ENCODE measurements at places on chromosomes 7 and 10.

DNA sequence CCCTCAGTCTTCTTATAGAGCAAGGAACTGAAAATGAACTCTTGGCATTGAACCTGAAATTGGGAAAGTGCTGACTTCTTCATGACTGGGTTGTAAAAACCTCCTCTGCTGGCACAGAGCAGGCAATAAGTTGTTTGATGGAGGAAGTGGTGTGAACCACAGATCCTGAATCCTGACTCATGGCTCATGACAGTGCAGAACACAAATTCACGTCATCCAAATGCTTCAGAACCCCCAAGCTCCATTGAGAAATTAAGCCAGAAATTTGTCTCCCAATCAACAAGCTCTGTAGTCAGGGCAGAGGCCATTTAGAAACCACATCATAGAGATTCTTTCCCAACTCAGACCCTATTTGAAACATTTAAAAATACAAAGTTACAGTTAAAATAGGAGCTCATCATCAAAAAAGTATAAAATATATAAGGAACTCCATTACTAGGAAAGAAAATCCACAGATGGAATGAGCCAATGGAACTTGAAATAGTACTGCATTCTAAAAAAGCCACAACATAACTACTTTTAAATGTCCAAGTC is 10.3 kb upstream of the STK17A start:
- DNase-seq: no peak

DNA sequence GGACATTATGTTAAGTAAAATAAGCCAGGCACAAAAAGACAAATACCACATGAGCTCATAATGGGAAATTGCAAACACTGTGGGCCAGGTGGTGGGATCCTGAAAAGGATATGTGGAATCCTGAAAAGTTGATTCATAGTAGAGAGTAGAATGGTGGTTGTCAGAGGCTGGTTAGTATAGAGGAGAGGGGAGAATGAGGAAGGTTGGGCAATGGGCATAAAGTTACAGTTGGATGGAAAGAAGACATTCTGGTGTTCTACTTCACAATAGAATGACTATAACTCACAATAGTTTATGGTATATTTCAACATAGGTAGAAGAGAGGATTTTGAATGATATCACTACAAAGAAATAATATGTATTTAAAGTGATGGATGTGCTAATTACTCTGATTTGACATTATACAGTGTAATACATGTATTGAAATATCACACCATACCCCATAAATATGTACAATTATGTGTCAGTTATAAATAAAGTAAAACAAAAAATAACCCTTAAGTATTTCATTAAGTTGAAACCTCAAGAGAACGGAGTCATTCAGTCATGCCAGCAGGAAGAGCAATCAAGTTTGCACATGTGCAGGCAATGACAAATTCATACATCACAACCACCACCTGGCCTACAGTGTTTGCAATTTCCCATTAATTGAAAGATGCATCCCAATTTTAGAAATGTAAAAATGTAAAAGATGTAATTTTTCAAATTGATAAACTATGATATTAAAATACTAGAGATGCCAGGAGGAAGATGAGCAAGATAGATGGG is 156.7 kb downstream of the MAGI2 start:
- no peak for DNase-seq

- no peak for DNase-seq
Measured at GRCh38 chr10:2335626-2336025, 598.3 kb upstream of the ADARB2 start.

DNA sequence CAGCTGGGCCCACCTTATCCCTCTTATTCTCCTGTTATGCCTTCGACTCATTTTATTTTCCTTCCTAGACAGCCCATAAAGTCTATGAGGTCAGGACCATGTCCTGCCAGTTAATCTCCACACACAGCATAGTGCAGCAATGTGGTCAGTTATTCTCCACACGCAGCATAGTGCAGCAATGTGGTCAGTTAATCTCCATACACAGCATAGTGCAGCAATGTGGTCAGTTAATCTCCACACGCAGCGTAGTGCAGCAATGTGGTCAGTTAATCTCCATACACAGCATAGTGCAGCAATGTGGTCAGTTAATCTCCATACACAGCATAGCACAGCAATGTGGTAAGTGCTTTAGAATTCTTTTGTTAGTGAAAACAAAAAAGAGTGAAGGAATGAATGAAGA is 77.8 kb downstream of the TEX36 start:
- DNase-seq: no peak

GRCh38 chr7:66418537-66418936 is 210.1 kb upstream of the KCTD7 start:
- no peak for DNase-seq

DNA sequence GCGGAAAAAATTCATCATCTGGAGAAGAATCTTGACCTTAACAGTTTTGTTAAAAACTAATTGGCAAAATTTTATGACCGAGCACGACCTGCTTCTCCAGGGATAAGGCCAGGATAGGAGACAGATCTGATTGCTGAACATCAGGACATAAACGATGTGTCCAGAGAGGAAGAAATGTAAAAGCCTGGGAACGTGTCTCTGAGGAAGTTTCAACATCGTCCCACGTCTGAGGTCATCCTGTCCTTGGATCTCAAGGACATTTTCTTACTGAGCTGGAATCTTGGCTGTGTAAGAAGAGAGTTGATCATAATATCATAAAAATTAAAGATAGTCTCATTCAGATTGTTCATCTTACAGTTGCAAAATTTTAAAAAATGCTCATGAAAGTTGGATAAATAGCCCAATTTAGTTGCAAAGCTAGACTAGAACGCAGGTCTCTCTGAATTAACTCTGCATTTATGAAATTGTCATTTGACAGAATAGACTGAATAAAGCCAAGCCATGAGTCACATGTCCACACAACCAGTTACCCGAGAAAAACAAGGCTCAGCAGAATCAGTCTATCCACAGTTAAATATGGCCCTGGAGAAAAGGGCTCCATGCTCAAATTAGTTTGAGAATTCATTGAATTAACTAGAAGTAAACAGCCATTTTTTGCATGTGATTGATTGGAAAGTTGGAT is 120.0 kb upstream of the EGFR start:
- no peak for DNase-seq

- no peak for DNase-seq
Measured at GRCh38 chr7:143373255-143373794, 7.8 kb upstream of the ZYX start.

- no peak for DNase-seq
Measured at GRCh38 chr7:55770778-55771177, 91.8 kb downstream of the SEPTIN14 start.

DNA sequence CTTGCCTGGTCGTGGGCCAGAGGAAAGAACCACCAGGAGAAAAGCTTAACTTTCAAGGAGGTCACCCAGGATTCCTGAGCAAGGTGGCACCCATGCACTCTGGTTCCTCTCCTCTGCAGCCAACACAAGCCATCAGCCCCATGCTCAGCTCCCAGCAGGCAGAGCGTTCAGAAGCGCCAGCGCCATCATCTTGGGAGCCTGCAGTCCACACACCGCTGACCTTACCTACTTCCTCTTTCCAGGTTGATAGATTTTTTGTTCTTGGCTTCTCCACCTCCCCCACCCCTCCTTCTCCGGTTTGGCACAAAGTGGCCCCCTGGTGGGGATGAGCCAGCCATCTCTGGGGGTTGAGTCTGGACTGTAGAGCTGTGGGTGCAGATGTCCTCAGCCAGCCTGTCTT is 1.7 kb upstream of the WDR86 start:
- no peak for DNase-seq

DNA sequence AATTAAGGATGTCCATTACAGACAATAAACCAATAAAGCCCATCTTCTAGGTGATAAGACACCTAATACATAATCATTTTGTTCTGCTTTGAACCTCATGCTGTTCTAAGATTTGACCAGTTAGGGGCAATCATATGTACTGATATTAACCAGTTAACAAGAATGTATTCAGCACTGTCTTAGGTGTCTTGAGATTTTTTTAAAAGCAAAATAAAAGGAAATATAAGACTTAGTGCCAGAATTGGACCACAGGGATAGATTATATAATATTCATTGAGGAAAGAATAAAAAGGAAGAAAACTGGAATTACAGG is 32.0 kb downstream of the IMMP2L start:
- DNase-seq: no peak

DNA sequence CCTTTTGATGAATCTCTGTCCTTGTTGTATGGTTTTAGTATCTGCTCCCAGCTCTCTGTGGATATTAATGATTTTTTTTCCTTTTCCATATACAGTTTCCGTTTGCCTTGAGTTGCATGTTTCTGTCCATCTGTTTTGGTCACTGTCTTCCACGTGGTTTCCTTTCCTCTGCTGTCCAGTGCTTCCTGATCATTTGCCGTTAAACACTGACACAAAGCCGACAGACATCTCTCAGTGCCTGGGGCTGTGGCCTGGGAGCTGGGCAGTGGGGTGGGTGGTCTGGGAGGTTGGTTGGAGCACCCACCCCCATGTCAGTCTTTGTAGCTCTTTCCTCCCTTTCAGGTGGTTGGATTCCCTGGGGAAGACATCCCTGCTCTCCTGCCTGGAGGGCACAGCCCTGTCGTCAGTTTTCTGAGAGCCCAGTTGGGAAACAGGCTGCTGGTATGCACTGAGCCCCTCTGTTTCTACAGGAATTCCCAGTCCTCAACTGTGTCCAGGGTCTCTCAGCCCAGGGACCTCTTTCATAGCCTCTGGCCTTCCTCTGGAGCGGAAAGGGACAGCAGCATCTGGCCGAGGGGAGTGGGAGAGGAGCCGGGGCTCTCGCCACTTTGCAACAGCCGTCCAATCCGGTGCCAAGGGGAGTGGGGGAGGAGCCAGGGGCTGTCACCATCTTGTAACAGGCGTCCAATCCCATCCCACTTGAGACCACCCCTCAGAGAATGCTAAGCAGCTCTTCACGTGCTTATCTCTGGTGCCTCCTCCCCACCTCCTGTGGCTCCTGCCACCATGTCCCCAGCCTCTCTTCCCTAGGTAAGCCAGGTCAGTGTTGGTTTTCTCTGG is 26.7 kb upstream of the MKI67 start:
- DNase-seq: no peak

- no peak for DNase-seq
Measured at GRCh38 chr7:128104108-128104742, 73.0 kb upstream of the LRRC4 start.

GRCh38 chr7:29147821-29148220 is 1.5 kb upstream of the CPVL start:
- DNase-seq: no peak

- no peak for DNase-seq
Measured at GRCh38 chr10:24463611-24464426, 254.9 kb downstream of the KIAA1217 start.

- DNase-seq: no peak
Measured at GRCh38 chr7:157676456-157677255, 339.9 kb downstream of the DNAJB6 start.

DNA sequence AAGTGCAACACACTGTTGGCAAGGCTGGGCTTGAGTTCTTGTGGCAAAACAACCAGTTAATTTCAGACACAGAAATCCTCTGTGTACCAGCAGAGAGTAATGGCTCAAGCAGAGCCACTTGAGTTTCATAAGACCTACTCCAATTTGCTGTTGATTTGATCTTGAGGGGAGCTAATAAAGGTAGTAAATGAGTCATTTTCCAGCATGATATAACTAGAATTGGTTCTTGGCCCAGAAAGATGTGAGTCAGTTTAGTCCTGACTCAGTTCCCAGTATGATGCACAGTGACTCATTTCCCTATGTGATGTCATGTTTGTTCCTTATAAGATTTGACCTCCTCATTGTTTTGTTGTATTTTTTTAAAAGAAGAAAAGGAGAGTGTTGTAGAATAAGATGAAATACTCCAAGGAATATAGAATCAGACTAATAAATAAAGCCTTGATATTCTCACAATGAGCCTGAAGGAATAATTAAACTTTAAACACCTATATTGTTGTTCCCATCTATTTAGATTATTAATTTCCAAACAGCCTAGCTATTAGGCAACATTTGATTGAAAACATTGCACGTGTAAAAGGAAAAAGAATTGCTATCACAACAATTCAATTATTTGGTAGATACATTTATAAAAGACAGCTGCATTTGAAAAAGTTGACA is 186.2 kb downstream of the REEP3 start:
- no peak for DNase-seq

DNA sequence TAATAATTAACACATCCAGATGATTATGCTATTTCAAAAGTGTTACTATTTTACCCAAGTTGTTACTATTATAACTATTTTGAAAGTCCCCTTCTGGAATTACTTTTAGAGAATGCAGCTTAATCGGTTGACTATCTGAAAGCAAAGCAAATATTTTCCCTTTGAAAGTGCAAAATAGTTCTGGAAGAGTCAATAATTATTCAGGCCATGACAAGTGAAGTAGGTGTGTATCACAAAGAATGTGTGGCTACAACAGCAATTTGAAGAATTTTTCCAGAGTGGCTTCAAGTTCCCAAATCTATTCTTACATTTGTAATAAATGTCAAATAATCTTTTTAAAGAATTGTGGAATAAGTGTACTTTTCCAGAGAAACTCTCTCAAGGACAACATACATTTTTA is 42.8 kb downstream of the RNLS start:
- DNase-seq: no peak

DNA sequence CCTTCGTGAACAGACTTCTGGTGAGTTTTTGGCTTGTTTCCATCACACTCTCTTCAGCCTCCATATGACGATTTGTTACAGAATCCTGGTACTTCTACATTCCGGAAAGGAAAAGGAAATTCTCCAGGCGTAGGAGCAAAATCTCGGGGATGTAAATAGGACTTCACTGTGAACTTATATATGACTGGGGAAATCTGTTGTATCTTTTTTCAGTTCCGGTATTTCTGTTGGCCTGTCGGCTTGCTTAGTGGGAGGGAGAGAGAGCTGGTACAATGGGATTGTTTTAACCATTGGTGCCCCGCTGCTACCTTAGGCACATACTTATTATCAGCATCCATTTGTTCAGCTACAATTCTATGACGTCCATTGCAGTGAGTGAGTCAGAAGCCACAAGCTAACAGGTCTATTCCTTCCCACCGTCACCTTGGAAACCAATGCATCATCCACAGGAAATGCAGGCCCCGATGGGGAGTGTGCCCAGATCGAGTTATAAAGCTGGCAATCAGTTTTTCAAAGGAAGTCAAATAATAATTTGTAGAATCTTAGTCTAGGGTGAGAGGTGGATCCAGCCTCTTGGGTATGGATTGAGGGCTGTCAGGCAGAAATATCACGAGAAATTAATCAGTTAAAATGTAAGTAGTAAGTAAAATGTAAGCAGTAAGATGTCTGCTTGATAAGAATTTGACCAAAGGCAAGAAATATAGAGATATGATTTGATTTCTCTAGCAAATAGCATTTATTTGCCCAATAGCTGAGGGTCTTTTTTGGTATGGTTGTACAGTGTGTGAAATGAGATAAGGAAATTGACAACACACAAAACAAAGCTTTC is 92.0 kb upstream of the MKLN1 start:
- DNase-seq: peak; percentile 79

All from CD8-positive, alpha-beta memory T cell (primary cell).